ENCODE measurements at places on chromosomes 4 and X. TPM values are rescaled to one million over a fixed set of nuclear protein-coding genes. Genes with fewer than 3 reads are reported as not detected.

BTC gene
- total RNA-seq: not detected

DNA sequence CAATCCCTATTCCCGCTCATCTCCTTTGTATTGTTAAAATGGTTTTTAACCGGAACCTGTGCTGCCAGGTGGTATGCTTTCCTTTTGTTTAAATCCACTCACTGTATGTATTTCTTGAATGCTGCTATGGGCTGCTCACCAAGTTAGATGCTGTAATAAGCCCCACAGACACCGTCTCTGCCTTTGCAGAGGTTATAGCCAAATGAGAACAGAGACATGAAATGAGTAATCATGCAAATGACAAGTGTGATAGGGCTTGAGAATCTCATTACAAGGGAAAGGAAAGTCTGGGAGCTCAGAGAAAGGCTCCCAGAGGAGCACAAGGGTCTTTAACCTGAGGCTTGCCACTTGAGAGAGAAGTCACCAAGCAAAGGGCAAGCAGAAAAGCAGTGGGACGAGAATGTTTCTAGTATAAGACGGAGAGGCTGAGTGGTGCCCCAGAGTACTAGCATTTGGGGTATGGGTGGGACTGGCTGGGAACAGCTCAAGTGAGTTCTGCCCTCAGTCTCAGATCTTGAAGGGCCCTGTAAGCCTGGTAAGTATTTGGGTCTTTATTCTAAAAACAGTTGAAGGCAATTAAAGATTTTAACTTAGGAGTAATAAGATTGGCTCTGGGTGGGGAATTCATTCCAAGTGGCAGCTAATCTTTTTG, 110.8 kb upstream of the H2AZ1 start:
- no peaks in the 10 kb centered on the region for H3K36me3 ChIP-seq
- H3K4me3 ChIP-seq: no peak overlapping the region
- no peak for DNase-seq
- H3K4me1 ChIP-seq: no peaks in the 10 kb centered on the region
- H3K27me3 ChIP-seq: peaks cover 7% of the 10 kb centered on the region

DNA sequence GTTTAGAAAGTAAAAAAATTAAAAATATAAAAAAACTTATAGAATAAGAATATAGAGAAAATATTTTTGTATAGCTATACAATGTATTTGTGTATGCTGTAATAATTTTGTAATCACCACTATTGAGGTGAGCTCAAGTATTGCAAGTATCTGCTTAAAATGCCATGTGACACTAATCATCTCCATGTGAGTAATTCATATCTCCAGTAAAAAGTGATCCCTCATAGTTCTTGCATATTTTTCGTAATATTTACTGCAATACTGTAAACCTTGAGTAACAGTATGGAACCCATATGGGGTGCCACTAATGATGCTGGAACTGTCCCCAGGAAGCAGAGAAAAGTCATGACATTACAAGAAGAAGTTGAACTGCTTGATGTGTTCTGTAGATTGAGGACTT, 43.2 kb upstream of the HUWE1 start:
- H3K27me3 ChIP-seq: no peaks in the 10 kb centered on the region
- peaks cover 60% of the 10 kb centered on the region for H3K4me1 ChIP-seq
- H3K27ac ChIP-seq: peak overlapping the region; percentile 77
- no peak overlapping the region for H3K4me3 ChIP-seq

GRCh38 chr4:41963105-41963504, 18.5 kb upstream of the DCAF4L1 start:
- no peak for DNase-seq
- H3K27ac ChIP-seq: no peak overlapping the region
- no peaks in the 10 kb centered on the region for H3K4me1 ChIP-seq
- H3K36me3 ChIP-seq: peaks cover 4% of the 10 kb centered on the region
- H3K27me3 ChIP-seq: no peaks in the 10 kb centered on the region

- peaks cover 1% of the 10 kb centered on the region for H3K27me3 ChIP-seq
- H3K4me3 ChIP-seq: no peak overlapping the region
- H3K4me1 ChIP-seq: no peaks in the 10 kb centered on the region
- no peak for DNase-seq
- no peak overlapping the region for H3K27ac ChIP-seq
Observed at GRCh38 chrX:140432346-140433175, 72.3 kb downstream of the SOX3 start.

DNA sequence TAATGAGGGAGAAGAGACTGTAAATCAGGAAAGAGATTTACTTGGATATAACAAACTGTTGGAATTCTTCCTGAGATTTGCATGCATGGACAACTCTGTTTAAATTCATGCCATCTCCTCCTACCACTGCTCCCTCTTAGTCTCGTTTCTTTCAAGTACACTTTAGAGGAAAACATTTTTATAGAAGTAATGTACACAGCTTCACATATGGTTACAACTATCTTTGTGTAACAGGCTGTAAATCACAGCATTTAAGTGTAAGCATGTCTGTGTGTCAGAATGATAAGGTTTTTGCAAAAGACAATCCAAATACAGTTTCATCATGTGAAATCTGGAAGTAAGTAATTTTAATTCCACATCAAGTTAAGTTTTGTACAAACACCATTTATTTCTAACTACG, 21.5 kb upstream of the ENPEP start:
- H3K4me3 ChIP-seq: no peak overlapping the region
- no peaks in the 10 kb centered on the region for H3K36me3 ChIP-seq
- H3K27ac ChIP-seq: no peak overlapping the region
- no peaks in the 10 kb centered on the region for H3K4me1 ChIP-seq

CDKL5 gene
- 1.5 TPM for total RNA-seq

TRIM61 gene
- total RNA-seq: 1.1 TPM

DNA sequence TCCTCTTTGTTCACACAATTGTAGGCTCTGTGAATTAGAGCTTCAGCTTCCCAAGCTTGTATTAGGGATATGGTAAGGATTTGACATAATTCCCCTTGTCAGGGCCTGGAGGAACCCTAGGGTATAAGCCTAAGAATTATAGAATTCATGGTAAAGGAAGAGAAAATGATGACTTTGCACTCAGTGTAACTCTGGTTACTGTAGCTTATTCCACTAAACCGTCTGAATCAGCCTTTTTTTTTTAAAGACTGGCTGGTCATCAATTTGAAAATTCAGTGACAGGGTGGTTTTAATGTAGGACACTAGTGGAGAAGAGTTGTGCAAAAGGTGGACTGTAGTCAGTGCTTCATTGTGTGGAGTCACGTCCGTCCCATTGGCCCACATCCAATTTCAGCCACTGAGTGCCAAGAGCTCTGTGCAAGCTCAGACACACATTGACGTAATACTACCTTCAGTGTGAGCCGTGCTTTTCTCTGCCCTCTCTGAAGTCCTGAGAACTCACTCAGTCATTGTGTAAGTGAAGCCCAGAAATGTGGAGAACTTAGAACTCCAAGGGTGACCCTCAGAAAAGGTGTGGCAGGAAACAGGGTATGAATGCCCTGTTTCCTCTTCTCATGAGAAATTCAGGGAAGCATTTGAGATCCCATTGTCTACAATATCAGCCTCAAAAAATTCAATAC, 449.8 kb downstream of the C4orf33 start:
- no peak overlapping the region for H3K4me3 ChIP-seq

HHIP gene
- not detected for total RNA-seq

- H3K27me3 ChIP-seq: no peaks in the 10 kb centered on the region
- no peaks in the 10 kb centered on the region for H3K36me3 ChIP-seq
- H3K4me1 ChIP-seq: no peaks in the 10 kb centered on the region
- H3K4me3 ChIP-seq: no peak overlapping the region
- H3K27ac ChIP-seq: no peak overlapping the region
Observed at GRCh38 chr4:31788676-31789075, 1068.5 kb downstream of the PCDH7 start.

AWAT2 gene
- total RNA-seq: not detected

DNA sequence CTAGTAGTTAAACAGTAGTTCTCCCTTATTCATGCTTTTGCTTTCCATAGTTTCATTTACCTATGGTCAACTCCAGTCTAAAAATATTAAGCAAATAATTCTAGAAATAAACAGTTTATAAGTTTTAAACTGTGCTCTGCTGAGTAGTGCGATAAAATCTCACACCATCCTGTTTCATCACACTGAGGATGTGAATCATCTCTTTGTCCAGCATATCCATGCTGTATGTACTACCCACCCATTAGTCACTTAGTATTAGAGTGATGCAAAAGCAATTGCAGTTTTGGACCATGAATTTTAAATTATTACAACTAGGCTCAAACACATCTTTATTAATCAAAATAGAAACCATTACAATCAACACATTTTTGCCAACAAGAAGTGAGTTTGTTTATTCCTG, 187.4 kb downstream of the TEX13C start:
- H3K4me3 ChIP-seq: no peak overlapping the region
- no peak for DNase-seq
- H3K36me3 ChIP-seq: no peaks in the 10 kb centered on the region
- no peaks in the 10 kb centered on the region for H3K27me3 ChIP-seq

- no peaks in the 10 kb centered on the region for H3K36me3 ChIP-seq
- no peak for DNase-seq
- no peak overlapping the region for H3K27ac ChIP-seq
- H3K4me3 ChIP-seq: no peak overlapping the region
- H3K4me1 ChIP-seq: peaks cover 8% of the 10 kb centered on the region
- no peaks in the 10 kb centered on the region for H3K27me3 ChIP-seq
Observed at GRCh38 chr4:114036426-114036825, 57.0 kb upstream of the ARSJ start.

DNA sequence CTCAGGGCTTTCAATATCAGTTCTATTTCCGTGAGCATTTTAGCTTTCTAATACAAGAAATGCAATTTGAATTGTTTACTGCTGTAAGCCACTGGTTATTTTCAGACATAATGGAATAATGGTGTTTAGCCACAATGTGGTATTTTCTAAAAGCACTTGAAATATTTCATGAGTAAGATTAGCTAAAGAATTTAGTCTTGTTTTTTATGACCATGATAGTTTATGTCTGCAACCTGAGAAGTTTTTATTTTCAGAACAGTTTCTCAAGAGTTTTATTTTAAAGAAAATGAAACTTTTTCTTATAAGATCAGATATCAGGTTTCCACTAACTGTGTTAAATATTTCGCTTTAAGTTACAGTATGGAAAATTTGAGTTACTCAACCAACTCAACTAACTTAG, 60.2 kb downstream of the SLIT2 start:
- H3K4me1 ChIP-seq: no peaks in the 10 kb centered on the region
- no peaks in the 10 kb centered on the region for H3K27me3 ChIP-seq
- no peaks in the 10 kb centered on the region for H3K36me3 ChIP-seq
- H3K4me3 ChIP-seq: no peak overlapping the region
- no peak for DNase-seq
- H3K27ac ChIP-seq: no peak overlapping the region

GAGE12E gene
- total RNA-seq: not detected

CHRDL1 gene
- total RNA-seq: not detected

- H3K4me1 ChIP-seq: peaks cover 10% of the 10 kb centered on the region
- no peak overlapping the region for H3K4me3 ChIP-seq
- peaks cover 2% of the 10 kb centered on the region for H3K27me3 ChIP-seq
- peak; percentile 8 for DNase-seq
Observed at GRCh38 chr4:71198958-71199357, 139.9 kb upstream of the SLC4A4 start.

GRCh38 chrX:153320555-153321184, 897 bp downstream of the PNMA6F start:
- H3K27ac ChIP-seq: no peak overlapping the region
- peaks cover 5% of the 10 kb centered on the region for H3K4me1 ChIP-seq
- no peak overlapping the region for H3K4me3 ChIP-seq
- peaks cover 5% of the 10 kb centered on the region for H3K27me3 ChIP-seq
- no peak for DNase-seq
- H3K36me3 ChIP-seq: no peaks in the 10 kb centered on the region

DNA sequence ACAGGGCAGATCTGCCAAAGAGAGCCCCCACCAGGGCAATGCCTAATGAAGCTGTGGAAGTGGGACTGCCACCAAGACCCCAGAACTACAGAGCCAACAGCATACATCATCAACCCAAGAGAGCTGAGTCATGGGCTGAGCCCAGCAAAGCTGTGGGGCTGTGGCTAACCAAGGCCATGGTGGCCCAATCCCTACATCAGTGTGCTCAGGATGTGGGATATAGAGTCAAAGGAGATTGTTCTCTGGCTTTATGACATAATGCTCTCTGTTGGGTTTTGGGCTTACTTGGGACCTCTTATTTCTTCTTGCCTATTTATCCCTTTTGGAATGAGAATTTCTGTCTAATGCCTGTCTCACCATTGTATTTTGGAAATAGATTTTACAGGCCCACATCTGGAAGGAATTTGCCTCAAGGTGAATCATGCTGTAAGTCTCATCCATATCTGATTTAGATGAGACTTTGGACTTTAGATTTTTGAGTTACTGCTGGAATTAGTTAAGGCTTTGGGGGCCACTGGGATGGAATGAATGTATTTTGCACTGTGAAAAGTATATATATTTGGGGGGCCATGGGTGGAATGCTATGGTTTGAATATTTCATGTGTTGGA, 5.4 kb upstream of the PRDM5 start:
- no peaks in the 10 kb centered on the region for H3K36me3 ChIP-seq
- no peak for DNase-seq
- no peak overlapping the region for H3K4me3 ChIP-seq
- H3K4me1 ChIP-seq: peaks cover 5% of the 10 kb centered on the region
- peaks cover 28% of the 10 kb centered on the region for H3K27me3 ChIP-seq

- no peak overlapping the region for H3K27ac ChIP-seq
- peaks cover 15% of the 10 kb centered on the region for H3K27me3 ChIP-seq
- DNase-seq: no peak
- H3K4me1 ChIP-seq: peaks cover 6% of the 10 kb centered on the region
Observed at GRCh38 chrX:74922922-74923543, 2.2 kb downstream of the NEXMIF start.

GRCh38 chrX:47607091-47607490, 12.6 kb downstream of the SYN1 start:
- H3K27me3 ChIP-seq: no peaks in the 10 kb centered on the region
- DNase-seq: no peak
- peaks cover 5% of the 10 kb centered on the region for H3K4me1 ChIP-seq

GRCh38 chr4:89303177-89303576, 4.4 kb downstream of the GPRIN3 start:
- H3K27ac ChIP-seq: peak overlapping the region; percentile 88
- H3K27me3 ChIP-seq: no peaks in the 10 kb centered on the region
- H3K36me3 ChIP-seq: no peaks in the 10 kb centered on the region
- H3K4me1 ChIP-seq: peaks cover 67% of the 10 kb centered on the region

DNA sequence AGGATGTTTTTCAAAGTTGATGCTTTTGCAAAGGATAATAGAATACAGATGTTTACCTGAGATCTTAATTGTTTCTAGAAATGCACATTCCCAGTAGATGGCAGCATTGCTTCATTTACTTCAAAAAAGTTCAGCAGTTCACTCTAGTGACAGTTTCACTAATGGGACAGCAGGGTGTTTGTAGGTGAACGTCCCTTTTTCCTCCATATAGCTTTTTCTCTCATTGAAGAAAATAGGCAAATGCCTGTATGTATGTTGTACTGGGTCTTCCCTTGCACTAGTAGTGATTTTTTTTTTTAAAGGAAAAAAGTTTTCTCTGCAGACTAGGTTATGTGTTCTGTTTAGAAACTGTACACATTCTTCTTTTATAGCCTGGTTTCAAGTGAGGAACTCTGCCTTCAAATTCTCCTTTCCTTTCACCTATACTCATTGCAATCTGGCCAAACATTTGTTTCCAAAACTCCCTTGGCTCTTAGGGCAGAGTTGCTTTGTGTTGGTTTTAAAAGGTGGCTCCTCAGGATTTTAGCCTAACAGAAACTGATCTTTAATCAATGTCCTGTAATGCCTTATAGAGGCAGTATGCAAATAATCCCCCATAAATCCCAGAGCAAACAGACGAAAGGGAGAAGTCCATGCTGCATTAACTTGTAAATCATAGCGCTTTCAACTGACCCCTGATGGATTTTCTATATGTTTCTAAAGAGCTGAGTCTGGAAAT, 86.3 kb downstream of the EGF start:
- peaks cover 10% of the 10 kb centered on the region for H3K4me1 ChIP-seq
- no peak overlapping the region for H3K4me3 ChIP-seq
- H3K36me3 ChIP-seq: no peaks in the 10 kb centered on the region
- no peak for DNase-seq
- no peak overlapping the region for H3K27ac ChIP-seq
- H3K27me3 ChIP-seq: peaks cover 9% of the 10 kb centered on the region

- peaks cover 56% of the 10 kb centered on the region for H3K36me3 ChIP-seq
- no peak for DNase-seq
Observed at GRCh38 chr4:10086506-10087120, 30.0 kb downstream of the WDR1 start.

UGT2A1 gene
- total RNA-seq: not detected

PSAPL1 gene
- not detected for total RNA-seq

Measured in activated CD4-positive, alpha-beta T cell treated with anti-CD3 and anti-CD28 coated beads for 36 hours (primary cell).